ENCODE measurements at places on chromosomes 11 and 22.

- no peak for DNase-seq
These were observed 83.7 kb upstream of the TRIM77 start for GRCh38 chr11:89626366-89626765.

DNA sequence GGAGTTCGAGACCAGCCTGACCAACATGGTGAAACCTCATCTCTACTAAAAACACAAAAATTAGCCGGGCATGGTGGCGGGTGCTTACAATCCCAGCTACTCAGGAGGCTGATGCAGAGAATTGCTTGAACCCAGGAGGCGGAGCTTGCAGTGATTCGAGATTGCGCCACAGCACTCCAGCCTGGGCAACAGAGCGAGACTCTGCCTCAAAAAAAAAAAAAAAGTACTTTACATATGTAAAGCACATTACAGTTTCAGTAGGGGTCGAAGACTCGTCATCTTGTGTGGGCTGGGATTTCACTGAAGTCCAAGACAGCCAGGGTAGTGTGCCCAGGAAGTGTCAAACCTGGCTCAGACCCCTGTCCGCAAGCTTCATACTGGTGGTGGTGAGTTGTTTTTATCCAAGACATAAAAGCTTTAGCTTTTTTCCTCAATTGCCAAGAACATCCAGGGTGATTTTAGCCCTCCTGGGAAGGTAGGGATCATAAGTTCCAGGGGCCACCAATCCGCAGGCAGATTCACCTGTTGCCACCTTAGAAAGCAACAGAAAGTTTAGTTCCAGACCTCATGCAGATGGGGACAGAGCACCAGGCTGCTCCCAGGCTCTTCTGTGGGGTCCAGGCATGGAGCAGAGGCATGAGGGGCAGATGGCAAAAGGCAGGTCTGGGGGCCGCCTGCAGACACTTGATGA, 21.6 kb upstream of the ADORA2A start:
- DNase-seq, result no peak

DNA sequence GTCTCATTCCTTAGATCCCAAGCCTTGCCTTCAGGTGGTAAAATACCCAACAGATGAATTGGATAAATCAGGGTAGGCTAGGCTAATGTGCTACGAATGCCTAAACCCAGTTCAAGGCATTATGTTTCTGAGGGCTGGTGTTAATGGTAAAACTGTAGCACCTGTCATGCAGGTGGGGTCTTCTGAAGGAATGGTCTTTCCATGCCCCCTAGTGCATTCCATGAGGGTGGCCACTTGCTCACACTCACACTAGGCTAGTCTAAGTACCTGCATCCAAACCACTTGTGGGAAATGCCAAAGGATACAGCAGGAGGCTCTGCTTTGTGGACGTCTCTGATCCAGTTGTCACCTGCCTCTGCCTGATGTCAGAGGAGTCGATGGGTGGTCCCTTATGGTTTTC, 24.2 kb upstream of the UCP3 start:
- no peak for DNase-seq

DNA sequence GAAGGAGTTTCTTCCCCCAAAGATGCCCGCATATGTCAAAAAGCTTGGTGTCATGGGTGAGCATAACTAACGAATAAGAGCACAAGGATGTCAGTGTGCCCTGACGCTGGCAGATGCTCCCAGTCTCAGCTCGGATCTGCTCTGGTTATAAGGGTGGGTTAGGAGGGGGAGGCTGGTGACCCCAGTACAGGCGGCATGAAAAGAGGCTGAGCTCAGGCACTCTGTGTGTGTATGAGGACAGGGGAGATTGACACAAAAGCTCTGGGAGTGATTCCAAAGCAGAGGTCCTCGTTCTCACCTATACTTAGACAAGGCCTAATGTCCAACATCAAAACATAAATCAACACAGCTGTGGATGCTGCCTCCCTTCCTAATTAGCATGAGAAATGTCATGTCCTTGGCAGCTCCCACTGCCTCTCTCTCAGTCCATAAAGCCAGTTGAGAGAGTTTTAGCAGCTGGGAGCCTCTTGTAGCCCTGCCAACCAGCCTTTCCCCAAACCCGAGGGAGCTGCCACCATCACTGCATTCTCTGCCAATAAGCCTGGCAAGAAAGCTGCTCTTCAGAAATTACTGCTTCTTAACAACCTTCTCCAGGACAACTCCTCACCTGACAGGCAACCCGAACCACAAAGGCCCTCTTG, 59.8 kb downstream of the SC5D start:
- no peak for DNase-seq

- DNase-seq, result no peak
These were observed 96.1 kb downstream of the SHANK2 start for GRCh38 chr11:71156301-71156700.

DNA sequence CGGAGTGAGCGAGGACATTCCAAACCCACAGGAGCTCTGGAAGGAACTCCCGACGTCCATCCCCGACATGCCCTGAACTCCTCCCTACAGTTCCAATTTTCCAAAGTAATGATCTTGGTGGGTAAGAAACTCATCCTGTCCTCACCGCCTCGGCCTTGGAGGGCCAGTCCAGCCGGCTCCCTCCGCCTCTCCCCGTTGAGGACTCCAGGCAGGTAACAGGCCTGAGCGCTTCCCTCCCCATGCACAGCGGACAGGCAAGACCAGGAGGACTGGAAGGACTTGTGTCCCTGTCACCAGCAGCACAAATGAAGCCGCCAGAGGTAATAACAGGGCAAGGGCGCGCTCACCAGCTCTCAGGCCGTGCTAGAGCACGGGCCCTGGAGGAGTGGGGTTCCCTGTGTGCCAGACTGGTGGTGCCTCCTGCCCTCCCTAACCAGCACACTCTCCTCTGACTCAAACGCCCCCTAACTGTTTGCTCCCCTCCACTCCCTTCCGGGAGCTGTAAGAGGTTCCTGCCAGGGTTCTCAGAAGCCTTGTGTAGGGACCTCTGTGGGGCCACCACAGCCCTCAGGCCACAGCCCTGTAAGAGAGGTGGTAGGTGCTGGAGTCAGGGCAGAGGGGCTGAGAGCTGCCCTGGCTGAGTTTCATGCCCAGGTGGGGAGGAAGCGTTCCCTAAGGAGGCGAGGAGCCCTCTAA, 17.1 kb downstream of the OVOL1 start:
- DNase-seq, result no peak

All from muscle of back (tissue), 13 donors.